Fibroblast of lung (primary cell): ENCODE measurements at places on chromosomes 4 and X.

GRCh38 chr4:179465131-179465797 is 2023.0 kb upstream of the AGA start:
- peak; percentile 23 for DNase-seq

GRCh38 chr4:65393078-65393477 is 277.2 kb downstream of the EPHA5 start:
- DNase-seq, result no peak

GRCh38 chr4:46270986-46271596 is 118.8 kb downstream of the GABRA2 start:
- DNase-seq, result peak; percentile 3

- DNase-seq, result no peak
Measured at GRCh38 chr4:52612341-52612740, 46.8 kb downstream of the USP46 start.

- DNase-seq, result no peak
Measured at GRCh38 chr4:108533876-108534275, 86.5 kb upstream of the RPL34 start.
